Psoas muscle (tissue), 8 donors: ENCODE measurements at places on chromosomes 6 and 20. TPM values are rescaled to one million over a fixed set of nuclear protein-coding genes. Genes with fewer than 3 reads are reported as not detected.

GRCh38 chr6:707576-708236, 14.8 kb upstream of the EXOC2 start:
- peaks cover 3% of the 10 kb centered on the region for H3K27me3 ChIP-seq
- H3K27ac ChIP-seq = no peak overlapping the region
- H3K4me1 ChIP-seq = peaks cover 7% of the 10 kb centered on the region
- H3K4me3 ChIP-seq = no peak overlapping the region
- DNase-seq = no peak

DNA sequence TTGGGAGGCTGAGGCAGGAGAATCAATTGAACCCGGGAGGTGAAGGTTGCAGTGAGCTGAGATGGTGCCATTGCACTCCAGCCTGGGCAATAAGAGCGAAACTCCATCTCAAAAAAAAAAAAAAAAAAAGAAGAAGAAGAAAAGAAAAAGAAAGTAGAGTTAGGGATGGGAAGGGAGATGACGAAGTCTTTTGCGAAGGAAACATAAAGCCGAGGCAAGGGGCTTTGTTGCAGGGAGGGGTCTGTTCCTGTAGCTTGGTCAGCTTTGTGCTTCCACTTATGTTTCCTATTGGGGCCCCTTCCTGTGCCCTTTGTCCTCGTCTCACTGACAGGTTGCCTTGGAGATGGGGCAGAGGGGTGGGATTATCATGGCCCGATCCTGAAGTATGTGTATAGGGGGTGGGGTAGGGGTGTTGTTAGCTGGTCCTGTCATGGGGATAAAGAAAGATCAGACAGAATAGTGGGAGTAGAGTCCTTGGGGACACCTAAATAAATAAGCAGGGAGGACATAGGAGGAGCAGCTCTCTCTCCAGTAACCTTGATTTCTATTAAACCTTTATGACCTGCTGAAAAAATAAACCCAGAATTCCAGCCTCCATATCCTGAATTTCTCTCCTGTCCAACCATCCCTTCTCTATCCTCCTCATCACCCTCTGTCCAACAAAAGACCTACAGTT, 1.1 kb upstream of the CLIC1 start:
- no peaks in the 10 kb centered on the region for H3K36me3 ChIP-seq
- DNase-seq = no peak
- peaks cover 11% of the 10 kb centered on the region for H3K27me3 ChIP-seq
- peaks cover 21% of the 10 kb centered on the region for H3K4me1 ChIP-seq

DNA sequence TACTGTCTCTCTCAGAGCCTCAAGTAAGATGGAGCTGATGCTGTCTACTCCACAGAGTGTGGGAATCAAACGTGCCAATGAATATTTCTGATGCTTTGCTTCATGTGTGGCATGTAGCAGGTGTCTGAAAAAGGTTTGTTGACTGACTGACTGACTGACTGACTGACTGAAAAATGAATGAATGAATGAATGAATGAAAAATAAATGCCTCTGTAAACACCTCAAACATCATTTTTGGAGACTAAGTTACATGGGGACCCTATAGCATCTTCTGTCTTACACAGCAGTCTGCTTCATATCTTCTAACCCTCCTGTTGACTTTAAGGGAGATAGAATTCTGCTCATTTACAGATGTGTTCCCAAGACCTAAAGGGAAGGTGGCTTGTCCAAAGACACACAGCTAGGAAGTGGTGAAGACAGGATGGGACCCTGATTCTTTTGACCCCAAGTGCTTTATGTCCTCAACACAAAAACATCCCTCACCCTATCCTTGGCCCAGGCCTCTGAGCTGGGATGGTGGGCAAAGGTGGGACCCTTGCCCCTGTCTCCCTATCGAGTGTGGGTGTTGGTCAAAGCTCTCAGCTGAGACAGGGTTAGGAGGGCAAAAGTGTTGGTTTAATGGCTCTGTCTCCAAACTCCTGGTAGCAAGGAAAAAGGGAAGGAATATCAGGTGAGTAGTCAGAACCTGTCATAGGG, 104.4 kb downstream of the TOX2 start:
- no peak overlapping the region for H3K27ac ChIP-seq
- H3K27me3 ChIP-seq = peaks cover 32% of the 10 kb centered on the region

GRCh38 chr6:2034256-2034655, 211.1 kb downstream of the GMDS start:
- no peaks in the 10 kb centered on the region for H3K36me3 ChIP-seq
- H3K4me1 ChIP-seq = no peaks in the 10 kb centered on the region
- no peak overlapping the region for H3K4me3 ChIP-seq
- no peak for DNase-seq
- no peak overlapping the region for H3K27ac ChIP-seq

The BPIFA1 gene
- not detected for polyA plus RNA-seq

The GNRH2 gene
- polyA plus RNA-seq = not detected

The SSR1 gene
- polyA plus RNA-seq = 39.0 TPM
